ENCODE measurements at places on chromosomes 12 and 14.

GRCh38 chr14:22334627-22335026, 254.4 kb downstream of the DAD1 start:
- DNase-seq = no peak

GRCh38 chr12:53726946-53727309, 324 bp downstream of the CALCOCO1 start:
- DNase-seq = no peak

GRCh38 chr12:121218588-121219352, 8.8 kb downstream of the P2RX4 start:
- no peak for DNase-seq

DNA sequence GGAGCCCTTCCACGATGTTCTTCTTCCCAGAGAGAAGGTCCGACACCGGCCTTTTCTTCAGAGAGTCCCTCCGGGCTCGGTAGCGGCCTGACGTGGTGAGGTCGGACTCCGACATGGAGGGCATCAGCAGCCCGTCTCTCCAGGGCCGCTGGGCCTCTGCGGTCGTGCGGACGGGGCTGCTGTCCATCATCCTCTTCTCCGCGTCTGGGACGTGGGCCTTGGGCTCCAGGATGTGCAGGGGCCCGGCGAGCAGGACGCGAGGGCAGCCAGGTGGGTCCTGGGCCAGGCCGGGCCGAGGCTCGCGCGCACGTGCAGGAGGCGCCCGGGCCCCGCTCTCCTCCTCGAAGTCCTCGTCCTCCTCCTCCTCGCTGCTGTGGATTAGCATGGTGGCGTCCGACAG, 75.9 kb downstream of the PTPN21 start:
- DNase-seq = no peak

DNA sequence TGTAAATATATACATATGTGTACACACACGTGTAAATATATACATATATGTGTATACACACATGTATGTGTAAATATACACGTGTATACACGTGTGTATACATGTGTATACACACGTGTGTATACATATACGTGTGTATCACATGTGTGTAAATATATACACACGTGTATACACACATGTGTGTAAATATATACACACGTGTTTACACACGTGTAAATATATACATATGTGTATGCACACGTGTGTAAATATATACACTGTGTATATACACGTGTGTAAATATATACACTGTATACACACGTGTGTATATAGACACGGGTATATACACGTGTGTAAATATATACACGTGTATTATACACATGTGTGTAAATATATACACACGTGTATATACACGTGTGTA, 71.7 kb downstream of the RPAP3 start:
- no peak for DNase-seq

DNA sequence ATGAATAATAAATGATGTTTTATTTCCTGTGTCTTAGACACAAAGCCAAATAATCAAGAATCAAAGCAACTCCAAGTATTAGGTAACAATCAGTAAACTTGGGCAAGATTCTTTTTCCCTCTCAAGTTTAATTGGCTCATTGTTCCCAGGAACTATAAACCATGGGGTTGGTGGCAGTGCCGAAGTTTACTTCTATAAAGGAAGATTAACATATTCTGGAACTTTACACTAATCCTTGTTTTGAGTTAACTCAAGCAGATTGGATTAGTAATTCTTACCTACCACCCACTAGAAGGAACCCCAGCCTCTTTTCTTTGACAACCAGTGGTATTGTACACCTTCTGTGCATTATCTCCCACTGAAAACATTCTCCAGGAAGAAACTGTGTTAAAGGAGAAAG, 197.1 kb downstream of the EXOC5 start:
- DNase-seq = no peak

- DNase-seq = no peak
Observed at GRCh38 chr12:40327535-40327934, 102.7 kb downstream of the LRRK2 start.

DNA sequence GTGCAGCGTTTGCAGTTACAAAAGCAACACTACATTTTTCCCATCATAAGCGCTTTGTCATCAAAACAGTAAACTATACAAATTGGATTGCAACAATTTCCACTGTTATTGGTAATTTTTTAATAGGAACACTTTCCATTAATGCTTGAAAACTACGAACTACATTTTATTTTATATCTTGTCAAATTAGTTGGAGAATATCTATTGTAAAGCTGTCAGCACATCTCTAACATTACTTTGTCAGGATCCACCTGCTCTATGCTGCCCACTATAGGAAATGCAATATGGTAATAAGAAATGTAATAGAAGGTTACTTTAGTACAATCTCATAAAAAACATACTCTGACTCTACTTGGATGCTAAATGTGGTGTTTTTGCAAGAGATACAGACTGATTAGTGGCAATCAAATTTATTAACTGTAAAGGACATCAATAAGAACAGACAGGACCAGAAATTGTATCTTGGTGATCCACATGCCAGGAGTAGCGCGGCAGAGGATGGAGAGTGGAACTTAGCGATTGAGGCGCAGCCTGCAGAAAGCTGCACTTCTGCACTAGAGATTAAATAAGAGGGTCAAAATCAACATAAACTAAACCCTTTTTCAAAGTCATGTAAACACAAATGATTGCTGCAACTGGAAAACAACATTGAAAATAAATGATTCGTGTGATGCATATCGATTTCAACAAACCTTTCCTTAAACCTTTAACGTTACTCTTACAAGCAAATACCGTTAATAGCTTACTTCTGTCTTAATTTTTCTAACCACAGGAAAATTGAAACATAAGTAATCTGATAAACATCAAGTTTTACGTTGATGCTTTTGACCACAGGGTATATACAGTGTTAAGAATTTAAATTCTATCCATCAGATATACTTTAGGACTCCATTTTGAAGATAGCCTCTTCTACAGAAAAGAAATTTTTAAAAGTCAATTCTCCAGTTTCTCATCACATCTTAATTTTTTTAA, 3.6 kb upstream of the ARID2 start:
- peak; percentile 48 for DNase-seq

DNA sequence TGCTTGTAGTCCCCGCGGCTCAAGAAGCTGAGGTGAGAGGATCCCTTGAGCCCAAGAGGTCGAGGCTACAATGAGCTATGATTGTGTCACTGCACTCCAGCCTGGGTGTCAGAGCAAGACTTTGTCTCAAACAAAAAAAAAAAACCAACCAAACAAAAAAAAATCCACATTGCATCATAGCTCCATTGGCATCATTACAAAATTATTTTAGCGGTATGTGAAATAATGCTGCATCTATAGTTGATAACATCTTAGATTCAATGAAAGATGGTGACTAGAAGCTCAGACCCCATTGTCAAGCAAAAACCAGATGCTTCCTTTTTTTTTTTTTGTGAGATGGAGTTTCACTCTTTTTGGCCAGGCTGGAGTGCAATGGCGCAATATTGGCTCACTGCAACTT, 14.8 kb upstream of the PTHLH start:
- no peak for DNase-seq

GRCh38 chr12:62977418-62977817, 42.5 kb upstream of the PPM1H start:
- no peak for DNase-seq

DNA sequence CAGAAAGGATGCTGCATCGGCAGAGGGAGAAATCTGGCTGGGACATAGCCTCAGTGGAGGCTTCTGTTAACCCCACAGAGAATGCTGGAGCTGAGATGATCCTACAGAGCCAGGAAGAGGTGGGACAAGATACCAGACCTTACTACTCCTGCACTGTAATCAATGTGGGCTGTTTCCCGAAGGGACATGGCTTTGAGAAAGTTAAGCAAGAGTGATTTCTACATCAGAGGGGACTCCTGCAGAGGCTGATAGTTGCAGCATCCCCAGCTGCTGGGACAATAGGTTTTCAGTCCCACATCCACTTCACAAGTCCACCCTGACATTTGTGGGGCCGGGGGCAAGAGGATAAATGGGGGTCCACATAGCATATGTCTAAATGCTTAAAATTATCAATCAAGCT, 22.5 kb upstream of the CMKLR1 start:
- DNase-seq = no peak

DNA sequence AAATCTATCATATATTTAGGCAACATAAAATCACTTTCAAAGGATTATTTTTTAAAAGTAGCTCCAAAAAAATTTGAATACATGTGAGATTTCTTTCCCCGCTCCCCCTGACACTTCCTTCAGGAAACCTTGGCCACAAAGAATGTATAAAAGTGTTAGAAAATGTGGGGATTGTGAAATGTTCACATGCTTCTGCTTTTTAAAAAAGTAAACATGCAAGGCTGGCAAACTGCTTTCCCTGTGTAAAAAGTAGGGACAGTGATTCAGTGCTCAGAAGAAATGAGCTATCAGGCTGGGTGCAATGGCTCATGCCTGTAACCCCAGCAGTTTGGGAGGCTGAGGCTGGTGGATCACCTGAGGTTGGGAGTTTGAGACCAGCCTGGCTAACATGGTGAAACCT, 26.6 kb downstream of the MBIP start:
- DNase-seq = no peak

DNA sequence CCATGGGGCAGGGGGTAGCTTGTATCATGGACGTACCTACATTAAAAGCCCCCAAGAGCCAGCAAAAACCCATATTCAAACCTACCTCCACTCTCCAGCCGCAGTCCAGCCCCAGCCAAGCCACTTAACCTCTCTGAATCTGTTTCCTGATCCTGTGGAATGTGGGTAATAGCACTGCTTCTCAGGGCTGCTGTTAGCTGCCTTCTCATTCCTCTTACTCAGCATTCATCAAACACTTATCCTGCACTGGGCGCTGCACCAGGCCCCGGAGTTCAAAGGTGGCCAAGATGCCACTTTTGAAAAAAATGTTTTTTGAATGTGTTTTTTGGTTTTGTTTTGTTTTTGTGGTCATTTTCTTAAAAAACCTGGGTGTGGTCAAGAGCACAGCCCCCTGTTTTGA, 237.4 kb downstream of the CHST11 start:
- DNase-seq = no peak

DNA sequence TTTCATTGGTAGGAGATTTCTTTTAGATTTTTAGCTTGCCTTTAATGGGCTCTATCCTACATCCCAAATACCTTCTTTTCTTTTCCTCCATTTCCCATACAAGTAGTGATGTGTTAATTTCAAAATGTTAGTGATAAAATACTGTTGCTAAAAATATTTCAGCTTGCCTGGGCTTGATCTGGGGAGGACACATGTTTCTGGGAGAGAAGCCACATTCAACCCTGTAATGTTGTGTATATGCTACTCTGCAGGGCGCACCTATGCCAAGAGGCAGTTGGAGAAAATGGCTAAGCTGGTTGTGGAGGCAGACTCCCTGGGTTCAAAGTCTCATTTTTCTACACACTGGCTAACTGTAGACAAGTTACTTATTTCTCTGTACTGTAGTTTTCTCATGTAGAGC, 26.3 kb downstream of the FLRT2 start:
- no peak for DNase-seq

DNA sequence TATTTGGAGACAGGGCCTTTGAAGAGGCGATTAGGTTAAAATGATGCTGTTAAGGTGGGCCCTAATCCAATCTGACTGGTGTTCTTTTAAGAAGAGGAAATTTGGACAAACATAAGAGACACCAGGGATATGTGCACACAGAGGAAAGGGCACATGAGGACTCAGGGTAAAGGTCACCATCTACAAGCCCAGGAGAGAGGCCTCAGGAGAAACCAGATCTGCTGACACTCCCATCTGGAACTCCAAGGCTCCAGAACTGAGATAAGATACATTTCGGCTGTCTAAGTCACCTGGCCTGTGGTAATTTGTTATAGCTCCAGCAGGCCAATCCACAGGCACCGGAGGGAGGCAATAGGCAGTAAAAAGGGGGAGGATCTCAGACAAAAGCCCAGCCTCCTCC, 48.6 kb downstream of the KICS2 start:
- DNase-seq = peak; percentile 38

GRCh38 chr12:95701275-95701674, 89.3 kb downstream of the NTN4 start:
- DNase-seq = no peak

GRCh38 chr14:51873221-51873893, 12.9 kb downstream of the GNG2 start:
- DNase-seq = no peak

- no peak for DNase-seq
Observed at GRCh38 chr12:124667506-124668326, 100.3 kb upstream of the NCOR2 start.

DNA sequence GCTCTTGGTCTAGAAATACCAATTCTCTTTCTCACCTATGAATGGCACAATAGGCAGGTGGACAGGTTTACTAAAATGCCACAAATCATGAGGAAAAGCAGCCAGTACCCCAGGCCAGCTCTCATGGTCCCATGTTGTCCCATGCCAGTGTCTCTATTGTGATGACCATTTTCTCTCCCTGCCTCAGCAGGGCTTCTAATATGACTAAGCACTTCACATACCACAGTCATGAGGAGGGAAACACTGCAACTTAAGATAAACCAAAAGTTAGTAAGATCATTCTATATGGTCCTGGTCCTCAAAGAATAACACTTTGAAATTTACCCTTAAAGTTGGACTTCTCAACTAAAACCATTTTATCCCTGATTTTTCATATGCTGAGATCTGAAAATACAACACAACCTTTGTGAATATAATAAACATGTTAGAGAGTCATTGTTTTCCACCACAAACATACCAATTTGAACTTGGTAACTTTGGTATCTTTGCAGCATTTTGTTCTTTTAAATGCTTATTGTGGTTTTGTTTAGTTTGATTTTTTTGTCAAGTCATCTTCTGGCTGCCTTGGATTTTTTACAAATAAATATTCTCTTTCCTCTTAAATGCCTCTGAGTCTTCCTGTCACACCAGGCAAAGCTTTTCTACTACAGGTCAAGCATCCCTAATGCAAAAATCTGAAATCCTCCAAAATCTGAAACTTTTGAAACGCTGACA, 3.6 kb downstream of the TTC5 start:
- no peak for DNase-seq

- no peak for DNase-seq
Observed at GRCh38 chr14:43898687-43899086, 608.4 kb downstream of the FSCB start.

DNA sequence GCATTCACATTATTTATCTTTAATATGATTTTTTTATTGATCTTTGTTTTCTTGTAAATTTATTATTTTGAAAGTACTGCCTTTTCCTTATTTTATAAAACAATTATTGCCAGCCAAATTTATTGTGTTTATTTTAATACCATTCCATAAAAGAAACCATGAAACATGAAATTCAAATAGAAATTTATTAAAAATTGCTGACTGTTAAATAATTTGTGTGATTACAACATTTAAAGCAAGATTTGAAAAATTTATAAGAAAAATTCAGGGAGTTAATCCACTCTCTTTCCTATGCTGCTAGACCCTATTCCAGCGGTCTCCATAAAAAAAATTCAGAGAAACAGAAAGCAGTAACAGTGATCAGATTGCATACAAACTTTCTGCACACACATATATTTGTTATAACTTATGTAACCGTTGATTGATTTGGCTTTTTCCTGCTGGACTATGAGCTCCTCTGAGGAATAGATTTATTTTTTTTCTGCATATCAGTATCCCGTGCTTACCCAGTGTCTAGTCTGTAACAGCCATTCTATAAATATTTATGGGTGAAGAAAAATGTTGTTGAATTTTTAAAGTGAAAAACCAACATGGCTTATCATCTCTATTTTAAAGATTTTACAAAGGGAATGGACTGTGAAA, 68.1 kb downstream of the LRRK2 start:
- no peak for DNase-seq
